CD4-positive, alpha-beta T cell treated with Interleukin-12 subunit alpha and Interleukin-12 subunit beta, for 1 hour (primary cell): ENCODE measurements at places on chromosomes 1 and 21.

GRCh38 chr1:114002492-114003239 lies 23.4 kb downstream of the OLFML3 start:
- DNase-seq: no peak

- DNase-seq: no peak
Observed at GRCh38 chr1:35574125-35574654, 1.1 kb downstream of the TFAP2E start.

DNA sequence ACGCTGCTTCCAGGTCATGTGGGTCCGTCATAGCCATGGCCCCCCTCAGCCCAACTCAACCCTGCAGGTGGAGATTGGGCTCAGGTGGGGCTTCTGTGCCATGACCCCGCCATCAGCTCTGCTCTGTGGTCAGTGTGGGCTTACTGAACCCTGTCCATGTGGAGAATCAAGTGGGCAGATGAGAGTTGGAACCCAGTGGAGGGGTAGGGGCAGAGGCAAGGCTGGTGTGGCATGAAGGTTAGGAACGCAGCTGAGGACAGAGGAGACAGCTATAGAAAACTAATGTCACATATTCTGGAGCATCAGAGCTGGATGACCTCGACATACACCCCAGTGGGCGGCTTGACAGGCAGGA lies 355.9 kb downstream of the PTPRU start:
- DNase-seq: no peak

DNA sequence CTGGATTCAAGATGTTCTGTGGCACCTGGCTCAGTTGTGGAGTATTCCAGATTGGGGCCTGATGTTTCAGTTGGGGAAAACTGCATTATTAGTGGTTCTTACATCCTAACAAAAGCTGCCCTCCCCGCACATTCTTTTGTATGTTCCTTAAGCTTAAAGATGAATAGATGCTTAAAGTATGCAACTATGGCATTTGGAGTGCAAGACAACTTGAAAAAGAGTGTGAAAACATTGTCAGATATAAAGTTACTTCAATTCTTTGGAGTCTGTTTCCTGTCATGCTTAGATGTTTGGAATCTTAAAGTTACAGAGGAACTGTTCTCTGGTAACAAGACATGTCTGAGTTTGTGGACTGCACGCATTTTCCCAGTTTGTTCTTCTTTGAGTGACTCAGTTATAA lies 7.2 kb downstream of the FPGT start:
- DNase-seq: no peak

- no peak for DNase-seq
Observed at GRCh38 chr1:41975850-41976569, 57.3 kb upstream of the HIVEP3 start.

GRCh38 chr1:210855440-210855839 lies 278.5 kb downstream of the KCNH1 start:
- no peak for DNase-seq

DNA sequence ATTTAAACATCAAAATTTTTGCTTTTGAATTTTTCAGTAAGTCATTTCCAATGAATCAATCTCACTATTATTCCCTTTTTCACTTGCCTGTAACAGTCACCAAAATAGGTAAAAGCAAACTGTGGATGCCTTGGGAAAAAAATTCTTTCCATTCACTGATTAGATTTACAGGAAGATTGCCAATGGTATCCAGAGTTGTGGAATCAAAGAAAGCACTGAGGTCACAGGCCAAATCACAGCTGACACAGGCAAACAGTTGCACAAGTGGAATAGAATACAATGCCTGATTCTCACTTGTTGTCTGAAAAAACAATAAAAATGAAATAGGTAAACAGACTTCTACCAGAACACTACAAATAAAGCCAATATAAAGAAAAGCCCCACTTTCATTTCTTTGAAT lies 48.4 kb downstream of the LTN1 start:
- no peak for DNase-seq

DNA sequence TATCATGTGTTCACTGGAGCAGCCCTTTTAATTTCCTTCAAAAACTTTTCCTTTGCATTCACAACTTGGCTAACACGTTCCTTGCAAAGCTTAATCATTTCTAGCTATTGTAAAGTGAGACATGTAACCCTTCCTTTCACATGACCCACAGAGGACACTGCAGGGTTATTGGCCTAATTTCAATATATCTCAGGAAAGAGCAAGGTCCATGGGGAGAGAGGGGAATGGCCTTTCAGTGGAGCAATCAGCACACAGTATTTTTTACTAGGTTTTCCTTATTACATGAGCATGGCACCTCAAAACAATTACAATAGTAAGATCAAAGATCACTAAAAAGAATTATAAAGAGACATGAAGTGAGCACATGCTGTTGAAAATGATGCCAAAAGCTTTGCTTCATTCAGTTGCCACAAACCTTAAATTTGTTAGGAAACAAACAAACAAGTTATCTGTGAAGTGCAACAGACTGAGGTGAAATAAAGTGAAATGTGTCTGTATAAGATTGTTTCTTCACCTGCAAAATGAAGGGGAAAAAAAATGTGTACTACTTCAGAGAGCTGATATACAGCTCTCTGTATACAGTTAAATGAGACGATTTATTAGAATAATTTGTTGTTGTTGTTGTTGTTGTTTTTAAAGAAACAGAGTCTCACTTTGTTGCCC lies 61.5 kb downstream of the EIF4G3 start:
- no peak for DNase-seq

GRCh38 chr1:196607981-196608380 lies 259 bp downstream of the KCNT2 start:
- no peak for DNase-seq

- no peak for DNase-seq
Observed at GRCh38 chr1:57845041-57845440, 421.2 kb upstream of the DAB1 start.

DNA sequence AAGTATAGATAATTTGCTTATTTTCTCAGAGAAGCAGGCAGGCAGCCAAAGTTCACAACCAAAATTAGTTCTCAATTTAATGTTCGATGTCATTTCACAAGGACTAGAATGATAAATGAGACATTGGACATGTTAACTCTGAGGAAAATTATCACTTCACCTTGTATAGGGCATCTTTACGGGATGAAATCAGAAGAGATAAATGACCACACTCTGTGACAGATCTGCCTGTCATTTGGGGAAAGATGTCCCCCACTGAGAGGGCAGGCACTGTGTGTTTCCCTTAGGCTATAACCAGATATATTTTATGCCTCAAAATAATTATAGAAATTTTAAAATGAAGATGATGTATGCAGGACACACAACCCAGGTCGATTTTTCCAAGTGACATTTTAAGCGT lies 642.9 kb downstream of the BRINP3 start:
- DNase-seq: no peak

GRCh38 chr1:34066981-34067603 lies 97.9 kb downstream of the CSMD2 start:
- no peak for DNase-seq

GRCh38 chr1:207459008-207459407 lies 4.9 kb downstream of the CR2 start:
- DNase-seq: peak; percentile 65

- peak; percentile 69 for DNase-seq
Observed at GRCh38 chr1:108644984-108645383, 15.9 kb downstream of the HENMT1 start.

DNA sequence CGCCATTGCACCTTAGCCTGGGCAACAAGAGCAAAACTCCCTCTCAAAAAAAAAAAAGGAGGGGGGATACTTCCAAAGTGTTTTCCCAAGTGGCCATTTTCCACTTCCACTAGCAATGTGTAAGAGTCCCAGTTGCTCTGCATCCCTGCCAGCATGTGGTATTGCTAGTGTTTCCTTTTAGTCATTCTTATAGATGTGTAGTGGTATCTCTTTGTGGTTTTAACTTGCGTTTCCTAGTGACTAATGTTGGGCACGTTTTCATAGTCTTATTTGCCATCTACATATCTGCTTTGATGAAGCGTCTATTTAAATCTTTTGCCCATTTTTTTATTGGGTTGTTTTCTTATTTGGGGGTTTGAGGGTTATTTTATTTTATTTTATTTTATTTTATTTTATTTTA lies 31.1 kb downstream of the INAVA start:
- DNase-seq: no peak

- DNase-seq: no peak
Observed at GRCh38 chr1:33815061-33815460, 48.8 kb upstream of the HMGB4 start.

DNA sequence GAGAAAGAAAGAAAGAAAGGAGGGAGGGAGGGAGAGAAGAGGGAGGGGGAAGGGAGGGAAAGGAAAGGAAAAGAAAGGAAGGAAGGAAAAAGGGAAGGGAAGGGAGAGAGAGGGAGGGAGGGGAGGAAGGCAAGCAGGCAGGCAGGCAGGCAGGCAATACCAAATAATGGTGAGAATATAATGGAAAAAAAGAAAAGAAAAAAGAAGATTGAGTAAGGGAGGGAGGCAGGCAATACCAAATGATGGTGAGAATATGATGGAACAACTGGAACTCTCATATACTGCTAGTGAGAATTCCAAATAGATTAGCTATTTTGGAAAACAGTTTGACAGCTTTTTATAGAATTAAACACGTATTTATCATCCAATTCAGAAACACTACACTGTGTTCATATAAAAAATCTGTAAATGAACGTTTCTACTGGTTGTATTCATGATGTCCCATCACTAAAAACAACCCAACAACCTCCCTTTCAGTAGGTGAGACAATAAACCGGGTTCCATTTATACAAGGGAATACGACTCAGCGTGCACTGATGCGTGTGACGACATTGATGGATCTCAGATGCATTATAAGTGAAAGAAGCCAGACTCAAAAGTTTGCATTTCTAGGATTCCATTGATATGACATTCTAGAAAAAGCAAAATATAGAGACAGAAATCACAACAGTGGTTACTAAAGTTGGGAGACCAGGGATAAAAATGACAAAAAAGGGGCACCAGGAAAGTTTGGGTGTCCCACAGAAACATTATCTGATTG lies 226.4 kb downstream of the DSCAM start:
- no peak for DNase-seq

GRCh38 chr1:114292835-114293234 lies 139.2 kb upstream of the SYT6 start:
- no peak for DNase-seq
